Cerebellar nuclear complex (tissue), 1 donor: ENCODE measurements at places on chromosomes 4 and X.

GRCh38 chrX:131216828-131217227 lies 72.3 kb downstream of the IGSF1 start:
- DNase-seq: no peak

GRCh38 chr4:629636-629914 lies 4.2 kb downstream of the PDE6B start:
- DNase-seq: no peak

DNA sequence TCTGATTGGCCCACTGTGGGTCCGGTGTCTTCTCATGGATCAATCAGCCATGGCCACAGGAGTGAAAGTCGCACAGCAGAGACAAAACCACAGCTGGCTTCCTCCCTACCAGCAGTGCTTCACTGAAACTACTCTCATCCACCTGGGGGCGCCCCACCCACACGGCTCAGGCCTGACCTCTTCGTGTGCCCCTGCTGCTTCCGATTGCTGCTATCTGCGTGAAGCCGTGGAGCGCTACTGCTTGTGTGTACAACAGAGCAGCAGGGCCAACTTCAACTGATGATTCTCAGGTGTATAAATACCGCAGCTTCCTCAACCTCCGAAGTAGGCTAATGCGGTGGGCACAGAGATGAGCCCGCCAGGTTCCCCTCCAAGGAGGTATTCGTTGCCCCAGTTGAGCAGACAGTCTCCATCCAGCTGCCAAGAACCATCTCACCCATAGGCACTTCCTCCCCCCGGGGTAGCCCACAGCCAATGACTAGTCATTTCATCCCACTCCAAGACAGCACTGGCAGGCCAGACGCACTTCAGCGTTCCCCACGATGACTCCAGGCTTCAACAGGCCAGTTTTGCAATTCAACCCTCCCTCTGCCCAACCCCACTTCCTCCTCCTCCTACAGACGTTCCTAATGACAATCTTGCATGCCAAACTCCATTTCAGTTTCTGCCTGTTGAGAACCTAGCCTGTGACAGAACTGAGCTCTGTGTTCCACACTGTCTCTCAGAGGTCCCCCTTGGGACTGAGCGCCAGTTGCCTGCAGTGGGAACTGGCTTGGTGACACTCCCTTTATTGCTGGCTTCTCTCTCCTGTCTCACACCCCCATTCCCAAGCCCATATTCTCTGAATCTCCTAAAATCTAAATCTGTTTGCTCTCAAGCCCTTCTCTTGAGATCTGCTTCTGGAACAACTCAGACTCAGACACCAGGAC lies 41.3 kb upstream of the ATP6AP2 start:
- no peak for DNase-seq

- no peak for DNase-seq
Observed at GRCh38 chr4:176001151-176002006, 64.3 kb upstream of the WDR17 start.
